ENCODE measurements at places on chromosomes 5 and 9. TPM values are rescaled to one million over a fixed set of nuclear protein-coding genes. Genes with fewer than 3 reads are reported as not detected.

FAT2 gene
- total RNA-seq: 9.9 TPM

SMAD5 gene
- total RNA-seq: 97.4 TPM

FOXD4L3 gene
- total RNA-seq: 0.96 TPM

LIFR gene
- 3.7 TPM for total RNA-seq

GRCh38 chr5:73280821-73281746 lies 108.1 kb downstream of the TMEM174 start:
- no peaks in the 10 kb centered on the region for H3K36me3 ChIP-seq
- peaks cover 53% of the 10 kb centered on the region for H3K4me1 ChIP-seq
- peak overlapping the region; percentile 72 for H3K27ac ChIP-seq
- H3K27me3 ChIP-seq: no peaks in the 10 kb centered on the region
- DNase-seq: peak; percentile 96

DNA sequence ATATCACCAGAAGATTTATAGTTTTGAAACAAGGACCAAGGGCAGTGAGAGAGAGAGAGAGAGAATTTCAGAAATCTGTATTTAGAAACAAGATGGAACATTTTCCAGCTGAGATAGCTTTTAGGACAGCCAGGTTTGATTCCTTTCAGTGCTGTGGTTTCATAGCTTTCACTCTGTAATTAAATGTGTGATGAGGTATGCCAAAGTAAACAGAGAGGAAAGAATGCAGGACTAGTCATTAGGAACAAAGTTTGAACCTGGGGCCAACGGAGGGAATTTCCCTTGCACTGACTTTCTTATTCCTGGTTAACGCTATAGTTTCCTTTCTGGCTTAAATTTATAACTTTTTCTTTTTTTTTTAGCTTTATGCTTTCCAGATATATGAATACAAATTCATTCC lies 10.0 kb upstream of the CCL28 start:
- peak; percentile 91 for DNase-seq
- H3K27me3 ChIP-seq: no peaks in the 10 kb centered on the region
- peak overlapping the region; percentile 34 for H3K4me3 ChIP-seq

- DNase-seq: no peak
- H3K4me3 ChIP-seq: no peak overlapping the region
- no peaks in the 10 kb centered on the region for H3K27me3 ChIP-seq
Observed at GRCh38 chr9:128406848-128407391, 13.7 kb upstream of the CERCAM start.

DNA sequence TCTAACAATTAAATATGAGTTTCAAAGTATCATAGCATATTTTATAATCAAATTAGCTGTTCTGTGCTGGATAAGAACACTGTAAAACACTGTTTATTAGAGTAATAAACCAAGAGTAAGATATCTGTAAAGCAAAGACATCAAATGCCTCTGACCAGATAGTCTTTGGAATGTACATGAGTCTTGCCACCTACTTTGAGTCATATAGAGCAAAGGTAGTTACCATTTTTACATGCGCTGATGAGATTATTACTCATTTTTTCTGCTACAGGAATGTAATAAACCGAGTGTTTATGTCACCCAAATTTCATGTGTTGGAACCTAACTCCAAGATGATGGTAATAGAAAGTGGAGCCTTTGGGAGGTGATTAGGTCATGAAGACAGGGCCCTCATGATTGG lies 654.5 kb downstream of the CETN3 start:
- no peaks in the 10 kb centered on the region for H3K4me1 ChIP-seq
- H3K27me3 ChIP-seq: no peaks in the 10 kb centered on the region
- no peak overlapping the region for H3K4me3 ChIP-seq
- no peak overlapping the region for H3K27ac ChIP-seq
- H3K36me3 ChIP-seq: no peaks in the 10 kb centered on the region
- DNase-seq: no peak
